T-helper 22 cell (primary cell): ENCODE measurements at places on chromosomes 12 and 14.
A peak's percentile ranks its signal among the peaks of the same experiment; 100 is the strongest.

DNA sequence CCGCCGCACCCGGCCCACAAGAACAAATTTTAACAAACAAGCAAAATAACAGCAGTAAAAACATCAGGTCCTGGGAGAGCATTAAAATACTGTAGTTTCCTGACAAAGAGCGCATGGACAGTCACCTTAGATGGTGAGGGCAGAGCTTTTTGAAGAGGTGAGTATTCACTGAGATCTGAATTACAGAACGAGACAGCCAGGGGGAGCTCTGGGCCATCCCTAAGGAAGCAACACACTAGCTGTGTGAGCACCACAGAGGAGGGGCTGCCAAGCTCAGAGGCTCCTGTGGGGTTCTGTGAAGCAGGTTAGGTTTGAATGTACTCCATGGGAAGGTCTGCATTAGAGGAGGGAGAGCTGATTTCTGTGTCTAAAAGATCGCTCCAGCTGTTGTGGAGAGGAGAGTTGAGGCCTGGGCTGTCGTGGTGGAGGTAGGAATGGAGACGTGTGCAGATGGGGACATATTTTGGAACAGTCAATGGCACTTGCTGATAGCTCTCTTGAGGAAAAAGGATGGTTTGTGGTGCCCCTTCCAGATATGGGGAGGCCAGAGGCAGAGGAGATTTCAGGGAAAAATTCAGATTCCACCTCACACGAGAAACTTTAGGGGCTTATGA lies 72.9 kb downstream of the TRAFD1 start:
- DNase-seq, result no peak

DNA sequence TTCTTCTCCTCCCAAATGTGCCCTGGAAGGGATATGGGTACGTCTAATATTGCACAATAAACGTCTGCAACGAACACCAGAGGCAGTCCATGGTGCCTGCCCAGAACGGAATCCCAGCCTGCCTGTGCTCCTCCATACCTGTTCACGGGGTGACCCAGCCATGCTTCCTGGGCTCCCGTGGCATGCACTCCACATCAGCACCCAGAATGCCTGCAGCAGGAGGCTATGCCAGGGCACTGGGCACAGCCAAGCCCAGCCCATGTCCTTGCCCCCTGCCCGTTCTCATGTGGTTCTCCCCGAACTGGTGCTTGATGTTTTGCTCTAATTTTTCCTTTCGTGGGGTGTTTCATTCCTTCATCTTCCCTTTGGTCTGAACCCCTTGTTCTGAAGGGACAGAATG lies 404.3 kb downstream of the BCL11B start:
- no peak for DNase-seq

DNA sequence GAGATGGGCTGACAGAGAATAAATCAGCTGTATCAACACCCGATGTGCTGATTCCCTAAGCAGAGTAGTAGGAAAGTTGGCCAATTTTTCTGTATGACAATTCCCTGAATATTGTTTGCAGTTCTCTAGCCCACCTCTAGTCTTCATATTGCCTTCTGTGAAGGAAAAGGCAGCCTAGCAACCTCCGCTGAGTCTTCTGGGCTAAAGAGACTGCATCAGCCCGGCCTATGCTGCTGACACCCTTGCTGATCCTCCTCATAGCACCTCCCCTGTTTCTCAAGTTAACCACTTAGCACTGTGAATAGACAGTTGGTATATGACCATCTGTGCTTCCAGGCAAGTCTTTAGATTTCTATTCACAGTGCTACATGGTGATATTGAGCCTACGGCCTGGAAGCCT lies 161.1 kb upstream of the EGLN3 start:
- DNase-seq, result no peak

DNA sequence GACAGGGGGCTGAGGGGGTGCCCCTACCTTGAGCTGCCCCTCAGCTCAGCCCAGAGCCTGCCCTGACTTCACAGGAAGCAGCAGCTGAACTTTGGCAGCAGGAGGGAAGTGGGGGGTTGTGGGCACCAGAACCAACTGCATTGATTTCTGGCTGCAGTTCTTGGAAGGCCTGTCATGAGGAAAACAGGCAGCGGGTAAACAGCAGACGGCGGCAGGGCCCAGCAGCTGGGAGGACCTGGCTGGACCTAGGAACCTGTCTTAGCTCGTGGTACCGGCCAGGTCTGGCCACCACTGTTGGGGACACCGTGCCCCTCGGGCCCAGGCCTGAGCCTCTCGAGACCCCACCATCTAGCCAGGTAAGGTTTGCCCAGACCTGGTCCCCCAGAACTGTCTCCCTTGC lies 154.2 kb upstream of the MYL2 start:
- DNase-seq, result no peak

GRCh38 chr14:86521031-86521730 lies 991.2 kb downstream of the FLRT2 start:
- no peak for DNase-seq

- DNase-seq, result peak; percentile 56
Measured at GRCh38 chr12:49671031-49671765, 36.0 kb downstream of the FMNL3 start.

DNA sequence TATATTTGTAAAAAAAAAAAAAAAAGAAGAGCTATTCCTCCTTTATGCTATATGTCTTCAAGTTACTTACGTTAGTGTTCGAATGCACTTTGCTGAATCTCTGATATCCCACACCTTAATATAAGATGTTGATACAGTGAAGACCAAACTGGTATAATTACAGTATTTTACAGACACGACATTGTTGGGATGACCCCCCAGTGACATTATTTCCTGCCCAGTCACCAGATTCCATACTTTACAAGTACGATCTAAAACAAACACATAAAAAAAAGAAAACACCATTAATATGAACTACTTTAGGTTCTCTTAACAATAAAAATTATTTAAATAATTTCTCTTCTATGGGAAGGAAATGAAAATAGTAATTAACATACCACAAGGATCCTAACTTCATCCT lies 133.4 kb downstream of the KIF21A start:
- DNase-seq, result no peak

GRCh38 chr12:66804563-66804974 lies 125.7 kb upstream of the GRIP1 start:
- no peak for DNase-seq

GRCh38 chr14:51202914-51203665 lies 37.0 kb upstream of the TMX1 start:
- no peak for DNase-seq

- DNase-seq, result no peak
Measured at GRCh38 chr14:86997271-86997670, 995.7 kb downstream of the GALC start.

- DNase-seq, result no peak
Measured at GRCh38 chr12:25875661-25876060, 82.8 kb upstream of the RASSF8 start.

DNA sequence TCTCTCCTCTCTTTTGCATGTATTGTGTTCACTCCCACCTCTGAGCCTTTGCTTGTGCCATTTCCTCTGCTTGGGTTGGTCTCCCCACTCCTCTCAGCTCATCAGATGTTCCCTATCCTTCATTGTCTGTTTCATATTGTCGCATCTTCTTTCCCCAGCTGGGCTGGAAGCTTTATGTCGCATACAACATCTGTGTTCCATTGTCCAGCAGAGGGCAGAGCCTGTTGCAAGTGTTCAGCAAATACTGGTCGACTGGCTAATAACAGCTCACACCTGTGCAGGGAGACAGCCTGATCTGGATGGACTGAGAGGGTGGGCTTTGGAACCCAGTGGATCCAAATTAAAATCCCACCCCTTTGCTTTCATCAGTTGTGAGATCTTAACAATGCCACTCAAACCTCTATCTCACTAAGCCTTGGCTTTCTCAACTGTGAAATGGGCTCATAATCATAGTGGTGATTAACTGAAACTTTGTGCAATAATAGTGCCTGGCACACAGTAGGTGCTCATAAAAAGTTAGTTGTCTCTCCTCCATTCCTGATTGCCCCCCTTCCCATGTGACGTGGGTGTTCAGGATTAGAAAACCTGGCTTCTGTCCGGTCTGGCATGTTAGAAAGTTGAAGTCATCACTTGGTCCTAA lies 75.8 kb downstream of the RIN3 start:
- no peak for DNase-seq

DNA sequence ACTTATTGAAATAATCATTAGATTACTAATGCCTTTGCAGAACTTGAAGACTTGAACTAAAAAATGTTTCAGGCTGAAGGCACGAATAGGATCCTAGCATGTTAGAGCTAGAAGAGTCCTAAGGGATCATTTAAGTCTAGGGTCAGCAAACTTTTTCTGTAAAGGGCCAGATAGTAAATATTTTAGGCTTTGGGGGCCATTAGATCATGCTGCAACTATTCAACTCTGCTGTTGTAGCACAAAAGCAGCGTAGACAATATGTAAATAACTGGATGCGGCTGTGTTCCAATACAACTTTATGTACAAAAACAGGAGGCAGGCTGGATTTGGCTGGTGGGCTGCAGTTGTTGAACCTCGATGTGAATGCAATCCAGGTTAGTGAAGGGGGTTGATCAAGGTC lies 221.7 kb downstream of the ATP23 start:
- no peak for DNase-seq

DNA sequence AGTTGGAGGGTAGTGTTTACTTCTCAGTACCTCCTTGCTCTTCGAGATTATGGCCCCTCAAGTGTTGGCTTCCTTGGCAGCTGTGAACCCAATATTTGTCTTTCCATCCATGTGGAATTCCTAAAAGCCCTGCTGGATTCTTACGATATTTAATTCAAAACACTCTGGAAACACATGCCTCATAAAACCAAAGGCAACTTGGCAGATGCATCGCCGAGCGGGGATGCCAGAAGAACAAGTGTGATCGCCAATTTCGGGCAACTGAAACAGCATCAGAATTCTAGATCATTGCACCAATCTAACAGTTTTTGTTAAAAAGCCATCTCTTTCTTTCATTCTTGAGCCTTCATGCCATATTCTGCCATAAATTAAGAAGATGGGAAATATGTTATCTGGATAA lies 934.4 kb downstream of the AACS start:
- DNase-seq, result no peak

GRCh38 chr12:124629789-124630480 lies 62.5 kb upstream of the NCOR2 start:
- no peak for DNase-seq

- DNase-seq, result no peak
Measured at GRCh38 chr12:56670836-56671235, 17.2 kb downstream of the PTGES3 start.

GRCh38 chr12:64598831-64599230 lies 11.5 kb upstream of the RASSF3 start:
- no peak for DNase-seq

DNA sequence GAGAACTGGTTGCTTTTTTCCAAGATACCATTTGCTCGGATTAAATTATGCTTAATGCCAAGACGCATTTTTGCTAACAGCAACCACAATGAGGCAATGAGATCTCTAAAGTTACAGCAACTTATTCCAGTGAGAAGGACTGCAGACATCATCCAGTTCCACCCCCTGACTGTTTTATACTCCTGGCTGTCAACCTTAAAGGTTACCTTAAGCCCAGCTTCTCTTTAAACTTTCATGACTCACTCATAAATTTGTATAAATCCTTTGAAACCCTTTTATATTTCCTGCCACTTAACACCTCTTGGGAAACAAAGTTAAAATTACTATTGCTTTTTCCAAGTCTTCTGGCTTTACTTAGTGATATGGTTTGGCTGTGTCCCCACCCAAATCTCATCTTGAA lies 80.2 kb downstream of the TMTC1 start:
- DNase-seq, result no peak

DNA sequence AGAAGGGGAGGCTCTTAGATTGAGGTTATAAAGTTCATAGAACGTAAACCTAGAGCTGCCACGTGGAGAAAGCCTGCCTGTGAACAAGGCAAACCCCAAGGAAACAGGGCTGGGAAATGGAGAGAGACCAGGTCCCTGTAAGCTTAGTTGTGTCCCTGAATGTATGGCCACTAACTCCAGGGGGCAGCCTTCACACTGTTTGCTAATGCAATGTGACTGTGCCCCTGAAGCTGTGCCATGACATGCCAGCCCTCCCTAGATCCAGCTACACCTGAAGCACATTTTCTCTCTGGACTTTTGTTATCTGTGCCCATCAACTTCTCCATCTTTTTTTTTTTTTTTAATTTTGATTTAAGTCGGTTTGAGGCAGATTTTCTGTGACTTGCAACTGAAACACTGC lies 60.6 kb upstream of the TMCC3 start:
- DNase-seq, result no peak

DNA sequence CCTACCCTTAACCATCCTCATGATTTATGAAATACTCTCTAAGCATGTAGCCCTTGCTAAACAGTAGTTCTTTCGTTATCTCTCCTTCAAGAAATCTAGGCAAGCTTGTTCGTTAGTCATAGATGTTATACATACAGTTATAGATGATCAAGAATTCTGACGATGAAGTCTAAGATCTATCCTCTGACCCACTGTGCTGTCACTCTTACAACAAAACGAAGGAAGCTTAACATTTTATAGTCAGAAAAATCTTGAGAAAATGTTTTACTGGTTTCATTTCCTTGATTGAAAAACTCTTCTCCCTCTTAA lies 68.9 kb downstream of the SPPL3 start:
- no peak for DNase-seq

GRCh38 chr12:10453156-10453555 lies at the start of gene KLRC1:
Gene KLRC1, minus strand, starts transcription at chr12:10453377. Its CDS starts 2,221 bp downstream, at chr12:10451156.
- DNase-seq, result no peak

DNA sequence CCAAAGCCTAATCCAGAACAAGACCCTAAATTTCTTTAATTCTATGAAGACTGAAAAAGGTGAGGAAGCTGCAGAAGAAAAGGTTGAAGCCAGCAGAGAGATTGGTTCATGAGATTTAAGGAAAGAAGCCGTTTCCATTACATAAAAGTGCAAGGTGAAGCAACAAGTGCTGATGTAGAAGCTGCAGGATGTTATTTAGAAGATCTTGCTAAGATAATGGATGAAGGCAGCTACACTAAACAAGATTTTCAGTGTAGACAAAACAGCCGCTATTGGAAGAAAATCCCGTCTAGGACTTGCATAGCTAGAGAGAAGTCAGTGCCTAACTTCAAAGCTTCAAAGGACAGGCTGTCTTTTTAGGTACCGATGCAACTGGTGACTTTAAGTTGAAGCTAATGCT lies 65.4 kb upstream of the AMIGO2 start:
- no peak for DNase-seq

- no peak for DNase-seq
Measured at GRCh38 chr14:72629534-72629933, 264.4 kb downstream of the DPF3 start.
